Myometrial cell (primary cell): ENCODE measurements at places on chromosomes 5 and 9. TPM values are rescaled to one million over a fixed set of nuclear protein-coding genes. Genes with fewer than 3 reads are reported as not detected.

Gene TXNDC15
- total RNA-seq = 112 and 176 TPM in 2 replicates

Gene PCDHA2
- total RNA-seq = not detected in 2 replicates

Gene GRIN3A
- not detected in 2 replicates for total RNA-seq

Gene OTULINL
- 19.9 and 24.5 TPM in 2 replicates for total RNA-seq

Gene RGS7BP
- total RNA-seq = not detected in 2 replicates

Gene OTP
- total RNA-seq = not detected in 2 replicates

Gene TNFSF8
- total RNA-seq = not detected in 2 replicates

Gene TAL2
- total RNA-seq = not detected in 2 replicates

Gene SUSD3
- 55.5 and 74.4 TPM in 2 replicates for total RNA-seq

Gene SPATA31D4
- total RNA-seq = not detected in 2 replicates

Gene GMCL2
- total RNA-seq = not detected in 2 replicates

Gene ACOT12
- total RNA-seq = 0.18 TPM in 1 of 2 replicates, not detected in the other

Gene RANBP17
- total RNA-seq = 7.2 and 30.7 TPM in 2 replicates

Gene SPINK13
- total RNA-seq = not detected in 2 replicates

Gene FCHO2
- total RNA-seq = 6.7 and 21.9 TPM in 2 replicates

Gene ABO
- total RNA-seq = not detected in 2 replicates

Gene SGCD
- total RNA-seq = 0.18 and 0.29 TPM in 2 replicates

Gene LCN9
- total RNA-seq = not detected in 2 replicates

Gene FOXD4L3
- total RNA-seq = not detected in 2 replicates

Gene MYMK
- not detected in 2 replicates for total RNA-seq

Gene OGN
- total RNA-seq = under 0.01 and 0.18 TPM in 2 replicates

Gene MAP3K1
- total RNA-seq = 3.0 and 3.2 TPM in 2 replicates
